ENCODE measurements at places on chromosomes 13 and 19.

DNA sequence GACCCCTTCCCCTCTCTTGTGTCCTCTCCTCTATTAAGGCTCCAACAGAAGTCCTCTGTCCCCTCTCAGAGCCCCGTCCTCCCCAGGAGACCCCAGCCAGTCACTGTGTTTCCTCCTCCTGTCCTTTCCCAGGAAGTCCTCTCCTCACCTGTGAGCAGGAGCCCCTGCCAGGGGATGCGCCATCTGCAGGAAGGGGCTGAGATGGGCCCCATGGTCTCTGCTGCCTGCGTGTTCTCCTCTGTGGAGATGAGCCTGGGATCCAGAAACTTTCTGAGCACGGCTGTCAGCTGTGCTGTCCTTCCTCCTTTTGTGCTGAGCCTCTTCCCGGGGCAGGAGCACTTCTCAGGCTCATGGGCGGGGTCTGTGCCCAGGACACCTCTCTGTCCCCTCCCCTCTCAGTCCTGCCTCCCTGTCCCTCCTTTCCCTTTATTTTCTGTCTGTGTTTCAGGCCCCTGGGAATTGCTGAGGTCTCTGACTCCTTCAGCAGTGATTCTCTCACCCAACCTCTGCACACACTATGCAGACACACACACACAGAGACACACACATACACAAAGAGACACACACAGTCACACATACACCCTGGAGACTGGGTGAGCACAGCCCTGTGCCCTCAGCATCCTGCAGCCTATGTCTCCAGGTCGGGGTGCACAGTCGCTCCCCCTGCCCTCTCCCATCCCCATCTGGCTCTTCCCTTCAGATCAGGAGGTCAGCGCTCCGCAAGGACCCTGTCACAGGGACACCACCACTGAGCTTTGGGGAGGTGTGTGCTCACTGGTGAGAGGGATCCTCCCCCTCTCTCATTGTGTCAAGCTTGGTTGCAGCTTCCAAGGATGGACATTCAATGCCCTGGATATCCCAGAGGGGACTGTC is at the start of gene CEACAM8:
CEACAM8 (minus strand) TSS at position 308 of the 873 bp plus-strand sequence; CDS start at position 212, 96 bp downstream.
- no peak for DNase-seq

- no peak for DNase-seq
Measured at GRCh38 chr19:1862068-1862423, 1.3 kb downstream of the KLF16 start.

GRCh38 chr13:38641164-38641948 is 45.5 kb upstream of the FREM2 start:
- DNase-seq: no peak

DNA sequence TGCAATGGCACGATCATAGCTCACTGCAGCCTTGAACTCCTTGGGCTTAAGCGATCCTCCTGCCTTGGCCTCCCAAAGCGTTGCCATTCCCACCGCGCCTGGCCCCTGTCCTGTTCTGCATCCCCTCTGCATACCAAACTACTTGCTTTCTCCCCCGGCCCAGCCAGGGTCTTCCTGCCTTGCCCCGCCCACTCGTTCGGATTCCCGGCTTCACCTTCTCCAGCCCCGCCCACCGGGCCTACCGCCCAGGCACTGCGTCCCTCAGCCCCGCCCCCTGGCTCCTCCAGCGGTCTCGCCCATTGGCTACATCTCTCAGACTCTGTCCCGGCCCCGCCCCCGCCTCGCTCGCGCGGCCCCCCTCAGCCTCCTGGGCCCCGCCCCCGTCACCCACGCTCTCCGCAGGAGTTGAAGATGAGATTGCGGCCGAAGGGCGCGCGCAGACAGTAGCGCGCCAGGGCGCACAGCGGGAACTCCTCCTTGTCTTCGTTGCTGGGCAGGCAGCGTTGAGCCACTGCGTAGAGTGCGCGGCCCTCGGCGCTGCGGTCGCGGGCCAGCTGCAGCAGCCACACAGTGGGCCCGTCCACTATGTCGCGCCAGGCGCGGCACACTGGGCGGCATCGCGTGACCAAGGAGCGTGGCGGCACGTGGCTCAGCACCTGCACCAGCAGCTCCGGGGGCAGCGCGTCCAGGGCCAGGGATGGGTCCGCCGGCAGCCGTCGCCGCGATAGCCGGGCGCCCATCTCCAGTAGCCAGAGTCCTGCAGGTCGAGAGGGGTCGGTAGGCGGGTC is 19.0 kb downstream of the MRPS12 start:
- peak; percentile 89 for DNase-seq

Measured in activated naive CD8-positive, alpha-beta T cell treated with anti-CD3 and anti-CD28 coated beads, Interleukin-2, amount 50 U/mL, for 24 hours (primary cell).